Tibial nerve (tissue), 4 donors: ENCODE measurements at places on chromosomes 12 and 14.

DNA sequence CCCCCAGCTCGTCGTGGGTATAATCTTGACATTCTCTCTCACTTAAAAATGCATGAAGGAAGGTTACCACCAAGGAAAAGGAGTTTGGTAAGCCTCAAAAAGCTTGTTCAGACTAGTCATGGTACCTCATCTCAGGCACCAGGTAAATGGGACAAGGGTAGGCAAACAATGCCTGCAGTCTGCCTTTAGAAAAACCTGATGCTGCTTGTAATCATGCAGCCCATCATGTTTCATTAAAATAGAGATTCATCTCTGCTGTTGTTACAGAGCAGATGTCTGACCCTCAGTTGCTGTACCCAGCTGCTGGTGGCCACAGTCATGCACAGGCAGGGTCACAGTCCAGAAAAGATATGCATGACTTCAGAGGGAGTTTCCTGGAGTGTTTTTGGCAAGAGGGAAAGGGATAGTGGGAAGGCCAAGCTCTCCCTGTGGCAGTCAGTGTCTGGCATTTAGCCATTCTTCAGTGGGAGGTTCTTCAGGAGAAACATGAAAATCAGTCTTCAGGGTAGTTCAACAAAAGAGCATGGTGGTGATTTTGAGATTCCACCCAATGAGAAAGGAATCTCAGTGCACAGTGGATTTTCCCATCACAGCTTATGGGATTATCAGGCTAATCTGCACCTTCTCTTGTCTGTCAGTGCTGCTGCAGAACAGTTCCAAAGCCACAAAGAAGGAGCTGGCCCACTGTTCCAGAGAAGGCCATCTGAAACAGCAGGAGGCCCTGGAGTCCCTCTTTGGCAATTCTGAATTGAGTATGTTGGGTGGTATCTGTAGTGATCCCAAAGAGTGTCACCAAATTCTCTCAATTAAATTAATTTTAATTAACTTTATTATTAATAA is 202.7 kb upstream of the FRMD6 start:
- DNase-seq: no peak

GRCh38 chr12:113228394-113229028 is 7.2 kb downstream of the TPCN1 start:
- DNase-seq: no peak

GRCh38 chr14:72451054-72451972 is 442.6 kb downstream of the DPF3 start:
- no peak for DNase-seq

GRCh38 chr12:100857418-100857817 is 62.8 kb downstream of the ANO4 start:
- DNase-seq: no peak

GRCh38 chr12:103848143-103848542 is 7.1 kb upstream of the NT5DC3 start:
- no peak for DNase-seq

- no peak for DNase-seq
Measured at GRCh38 chr12:114213055-114213581, 192.8 kb downstream of the TBX5 start.

GRCh38 chr12:75444429-75445136 is 36.0 kb upstream of the GLIPR1 start:
- DNase-seq: no peak

DNA sequence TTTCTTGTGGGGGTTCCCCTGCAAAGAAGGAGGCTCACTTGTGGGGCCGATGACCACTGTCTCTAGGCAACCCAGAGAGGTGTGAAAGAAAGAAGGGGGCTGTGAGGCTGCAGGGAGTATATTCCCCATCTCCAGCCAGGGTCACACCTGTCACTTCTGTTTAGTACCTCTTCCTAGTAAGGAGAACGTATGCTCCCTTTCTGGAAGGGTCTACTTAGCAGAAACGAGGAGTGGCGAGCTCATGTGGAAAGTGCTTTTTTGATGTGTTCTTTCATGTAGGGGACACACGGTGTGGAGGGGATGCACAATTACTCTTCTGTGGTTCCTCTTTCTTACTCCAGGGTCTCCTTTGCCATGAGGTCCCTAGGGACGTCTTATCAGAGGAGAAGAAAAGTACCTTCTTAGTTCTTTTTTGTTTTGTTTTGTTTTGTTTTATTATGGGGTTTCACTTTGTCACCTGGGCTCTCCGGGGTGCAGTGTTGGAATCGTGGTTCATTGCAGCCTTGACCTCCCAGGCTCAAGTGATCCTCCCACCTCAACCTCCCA is 58.3 kb downstream of the PRKCH start:
- DNase-seq: no peak

DNA sequence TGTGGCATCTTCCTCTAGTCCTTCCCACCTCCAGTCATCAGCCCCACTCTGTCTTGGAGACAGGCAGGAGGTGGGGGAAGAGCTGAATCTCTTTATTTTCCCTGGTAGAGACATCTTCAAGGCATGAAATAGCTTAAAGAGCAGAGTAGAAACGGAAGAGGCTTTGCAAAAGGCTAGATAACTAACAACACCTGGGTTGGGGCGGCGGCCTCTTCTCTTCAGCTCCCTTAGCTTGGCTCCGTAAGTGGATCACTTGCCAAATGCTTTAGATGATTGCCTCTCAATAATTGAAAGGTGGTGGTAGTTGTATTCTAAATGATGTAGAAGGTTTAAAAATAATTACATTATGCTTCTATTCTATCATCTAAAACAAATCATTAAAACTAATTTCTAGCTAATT is 36.1 kb downstream of the SSPN start:
- DNase-seq: no peak
